Heart left ventricle (tissue), 16 donors: ENCODE measurements at places on chromosomes 1 and 21. TPM values are rescaled to one million over a fixed set of nuclear protein-coding genes. Genes with fewer than 3 reads are reported as not detected.

DNA sequence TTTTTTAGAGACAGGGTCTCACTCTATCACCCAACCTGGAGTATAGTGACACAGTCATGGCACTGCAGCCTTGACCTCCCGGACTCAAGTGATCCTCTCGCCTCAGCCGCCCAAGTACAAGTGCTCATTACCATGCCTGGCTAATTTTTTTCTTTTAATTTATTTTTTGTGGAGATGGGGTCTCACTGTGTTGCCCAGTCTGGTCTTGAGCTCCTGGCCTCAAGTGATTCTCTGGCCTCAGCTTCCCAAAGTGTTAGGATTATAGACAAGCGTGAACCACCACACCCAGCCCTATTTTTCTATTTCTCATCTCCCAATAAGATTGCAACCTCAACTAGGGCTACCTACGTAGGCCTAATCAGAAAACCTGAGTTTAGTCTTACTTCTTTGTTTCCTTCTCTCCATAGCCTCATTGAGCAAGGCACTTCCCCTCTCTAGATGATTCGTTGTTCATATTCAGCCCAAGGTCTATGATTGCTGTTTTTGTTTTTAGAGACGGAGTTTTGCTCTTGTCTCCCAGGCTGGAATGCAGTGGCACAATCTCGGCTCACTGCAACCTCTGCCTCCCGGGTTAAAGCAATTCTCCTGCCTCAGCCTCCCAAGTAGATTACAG is 1.1 kb upstream of the KPNA6 start:
- peaks cover 21% of the 10 kb centered on the region for H3K4me1 ChIP-seq
- H3K27me3 ChIP-seq = no peaks in the 10 kb centered on the region
- no peak for DNase-seq
- H3K27ac ChIP-seq = no peak overlapping the region
- H3K36me3 ChIP-seq = no peaks in the 10 kb centered on the region
- peak overlapping the region; percentile 98 for H3K4me3 ChIP-seq

- H3K36me3 ChIP-seq = peaks cover 7% of the 10 kb centered on the region
- no peaks in the 10 kb centered on the region for H3K27me3 ChIP-seq
- DNase-seq = no peak
- no peak overlapping the region for H3K4me3 ChIP-seq
- no peak overlapping the region for H3K27ac ChIP-seq
Observed at GRCh38 chr1:201659572-201659971, 120.6 kb downstream of the NAV1 start.

GRCh38 chr21:44636209-44637017 is 743 bp upstream of the KRTAP10-10 start:
- H3K36me3 ChIP-seq = no peaks in the 10 kb centered on the region
- DNase-seq = no peak
- no peak overlapping the region for H3K4me3 ChIP-seq
- H3K27me3 ChIP-seq = no peaks in the 10 kb centered on the region

DNA sequence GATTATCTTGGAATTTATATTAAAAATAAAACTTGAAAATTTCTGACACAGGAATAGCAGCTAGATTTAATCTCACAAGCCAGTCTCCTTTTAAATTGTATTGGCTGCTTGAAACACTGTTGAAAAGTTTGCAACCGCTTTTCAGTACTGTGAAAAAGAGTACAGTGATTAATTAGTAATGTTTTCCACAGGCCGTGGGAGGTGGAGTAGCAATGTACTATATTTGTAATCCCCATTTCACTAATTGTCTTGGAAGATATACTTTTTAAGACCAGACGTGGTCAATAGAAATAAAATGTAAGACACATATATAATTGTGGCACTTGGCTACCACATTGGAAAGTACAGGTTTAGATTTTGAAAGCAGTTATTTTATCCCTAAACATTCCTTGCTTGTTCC is 40.8 kb upstream of the MYOCOS start:
- H3K27me3 ChIP-seq = no peaks in the 10 kb centered on the region
- no peaks in the 10 kb centered on the region for H3K4me1 ChIP-seq
- no peak for DNase-seq
- H3K4me3 ChIP-seq = no peak overlapping the region
- peaks cover 89% of the 10 kb centered on the region for H3K36me3 ChIP-seq

- H3K27me3 ChIP-seq = no peaks in the 10 kb centered on the region
- H3K4me3 ChIP-seq = no peak overlapping the region
- H3K4me1 ChIP-seq = no peaks in the 10 kb centered on the region
- no peak for DNase-seq
- H3K27ac ChIP-seq = peak overlapping the region; percentile 12
Observed at GRCh38 chr1:117611894-117612483, 6.1 kb downstream of the TENT5C start.

GRCh38 chr1:56222914-56223540 is 356.3 kb downstream of the PLPP3 start:
- H3K27me3 ChIP-seq = no peaks in the 10 kb centered on the region
- H3K4me1 ChIP-seq = no peaks in the 10 kb centered on the region
- DNase-seq = no peak
- H3K36me3 ChIP-seq = no peaks in the 10 kb centered on the region
- H3K27ac ChIP-seq = no peak overlapping the region

DNA sequence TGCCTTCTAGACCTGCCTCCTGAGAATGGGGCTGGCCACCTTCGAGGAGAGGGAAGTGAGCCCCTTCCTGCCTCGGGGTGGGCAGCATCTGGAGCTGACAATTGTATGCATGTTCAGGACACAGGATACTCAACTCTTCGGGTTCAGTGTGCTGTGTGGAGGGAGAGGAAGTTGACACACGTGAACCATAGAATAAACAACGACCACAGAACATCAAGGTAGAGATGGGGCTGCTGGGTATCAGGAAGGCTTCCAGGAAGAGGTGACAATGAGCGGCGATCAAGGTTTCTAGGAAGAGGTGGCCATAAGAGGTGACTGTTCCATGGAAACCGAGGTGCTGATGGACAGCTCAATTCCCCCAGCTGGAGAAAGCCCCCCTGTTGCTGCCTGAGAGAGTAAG is 22.0 kb downstream of the UBIAD1 start:
- peaks cover 8% of the 10 kb centered on the region for H3K4me1 ChIP-seq
- H3K36me3 ChIP-seq = peaks cover 35% of the 10 kb centered on the region
- DNase-seq = no peak
- no peak overlapping the region for H3K4me3 ChIP-seq
- H3K27ac ChIP-seq = no peak overlapping the region
- H3K27me3 ChIP-seq = no peaks in the 10 kb centered on the region

GRCh38 chr1:159091180-159091560 is 14.6 kb upstream of the AIM2 start:
- no peak overlapping the region for H3K27ac ChIP-seq
- no peaks in the 10 kb centered on the region for H3K36me3 ChIP-seq
- H3K4me1 ChIP-seq = no peaks in the 10 kb centered on the region
- no peaks in the 10 kb centered on the region for H3K27me3 ChIP-seq
- H3K4me3 ChIP-seq = no peak overlapping the region

DNA sequence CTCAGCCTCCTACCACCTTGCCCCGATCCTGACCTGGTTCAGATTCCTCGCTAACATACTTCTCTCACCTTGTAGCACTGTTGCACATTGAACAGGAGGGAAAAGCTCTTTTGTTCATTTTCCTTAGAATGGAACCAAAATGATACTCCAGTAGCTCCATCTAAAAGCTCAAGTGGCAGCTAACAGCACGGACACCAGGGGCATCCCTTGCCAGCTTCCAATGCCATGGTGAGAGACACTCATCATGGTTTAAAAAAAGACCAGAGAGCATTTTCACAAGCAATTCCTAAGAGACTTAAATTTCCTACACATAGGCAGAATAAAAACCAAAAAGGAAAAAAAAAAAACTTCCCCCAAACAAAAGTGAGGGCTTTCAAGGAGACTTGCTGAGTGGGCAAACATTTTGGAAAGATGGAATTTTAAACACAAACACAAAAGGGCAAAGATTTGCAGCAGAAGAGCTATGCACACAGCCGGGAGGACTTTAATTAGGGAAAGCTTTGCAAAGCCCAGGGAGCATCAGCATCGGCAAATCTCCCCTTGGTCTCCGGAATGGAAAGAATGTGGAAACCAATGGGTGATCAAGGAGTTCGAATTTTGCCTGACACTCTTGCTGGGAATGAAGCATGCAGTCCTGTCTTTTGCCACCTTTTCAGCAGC is 84.3 kb downstream of the CAPZB start:
- H3K27ac ChIP-seq = peak overlapping the region; percentile 2
- no peak for DNase-seq
- H3K27me3 ChIP-seq = no peaks in the 10 kb centered on the region
- H3K4me1 ChIP-seq = peaks cover 75% of the 10 kb centered on the region
- peaks cover 51% of the 10 kb centered on the region for H3K36me3 ChIP-seq

DNA sequence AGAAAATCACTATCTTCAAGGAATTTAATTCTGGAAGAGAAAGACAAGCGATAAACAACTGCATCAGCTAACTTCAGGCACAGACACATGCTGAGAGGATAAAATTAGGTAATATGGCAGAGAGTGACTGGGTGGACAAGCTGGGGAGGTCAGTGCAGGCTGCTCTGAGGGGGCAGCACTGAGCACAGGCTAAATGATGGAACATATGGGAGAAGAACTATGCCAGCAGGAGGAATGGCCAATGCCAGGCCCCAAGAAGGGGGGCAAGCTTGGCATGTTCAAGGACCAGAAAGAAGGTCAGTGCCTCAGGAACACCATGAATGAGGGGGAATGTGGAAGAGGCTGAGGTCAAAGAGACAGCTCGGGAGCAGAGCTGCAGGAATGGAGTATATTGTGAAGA is 190.7 kb upstream of the MAP1LC3C start:
- H3K4me3 ChIP-seq = no peak overlapping the region
- no peaks in the 10 kb centered on the region for H3K36me3 ChIP-seq
- no peaks in the 10 kb centered on the region for H3K4me1 ChIP-seq
- H3K27ac ChIP-seq = no peak overlapping the region
- H3K27me3 ChIP-seq = peaks cover 4% of the 10 kb centered on the region
- no peak for DNase-seq

DNA sequence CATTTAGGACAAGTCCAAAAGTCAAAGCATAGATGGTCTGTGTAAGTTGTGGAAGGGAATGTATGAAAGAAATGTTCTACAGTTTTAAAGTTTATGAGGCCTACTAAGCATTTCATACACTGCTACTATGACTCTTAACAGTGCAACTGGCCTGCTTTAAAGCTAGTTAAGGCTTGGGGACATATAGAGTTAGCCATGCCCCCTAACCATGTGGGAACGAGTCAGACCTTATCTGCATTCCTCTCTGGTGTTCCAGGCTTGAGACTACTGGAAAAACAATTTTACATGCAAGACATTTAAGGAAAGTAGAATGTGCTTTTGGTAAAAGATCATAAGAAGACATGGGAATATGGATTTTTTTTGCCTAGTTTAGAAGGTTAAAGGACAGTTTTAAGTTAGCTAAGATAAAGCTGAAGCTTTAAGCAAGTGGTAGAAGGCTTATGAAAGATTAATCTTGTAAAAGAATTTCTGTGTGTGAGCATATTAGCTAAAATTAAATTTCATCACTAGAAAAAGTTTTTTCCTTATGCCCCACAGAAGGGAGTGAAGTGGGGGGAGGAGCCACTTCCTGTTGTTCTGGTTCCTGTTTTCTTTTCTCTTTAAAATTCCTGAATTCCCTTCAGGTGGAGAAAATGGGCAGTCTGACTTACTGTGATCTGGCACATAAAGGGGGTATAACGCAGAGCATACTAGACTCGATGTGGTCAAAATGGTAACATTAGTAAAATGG is 8.9 kb upstream of the CD48 start:
- H3K4me3 ChIP-seq = no peak overlapping the region
- no peak for DNase-seq
- H3K27ac ChIP-seq = no peak overlapping the region
- H3K4me1 ChIP-seq = no peaks in the 10 kb centered on the region
- peaks cover 2% of the 10 kb centered on the region for H3K27me3 ChIP-seq

GRCh38 chr1:36924282-36924811 is 110.0 kb downstream of the GRIK3 start:
- no peaks in the 10 kb centered on the region for H3K4me1 ChIP-seq
- DNase-seq = peak; percentile 49
- H3K27ac ChIP-seq = no peak overlapping the region

DNA sequence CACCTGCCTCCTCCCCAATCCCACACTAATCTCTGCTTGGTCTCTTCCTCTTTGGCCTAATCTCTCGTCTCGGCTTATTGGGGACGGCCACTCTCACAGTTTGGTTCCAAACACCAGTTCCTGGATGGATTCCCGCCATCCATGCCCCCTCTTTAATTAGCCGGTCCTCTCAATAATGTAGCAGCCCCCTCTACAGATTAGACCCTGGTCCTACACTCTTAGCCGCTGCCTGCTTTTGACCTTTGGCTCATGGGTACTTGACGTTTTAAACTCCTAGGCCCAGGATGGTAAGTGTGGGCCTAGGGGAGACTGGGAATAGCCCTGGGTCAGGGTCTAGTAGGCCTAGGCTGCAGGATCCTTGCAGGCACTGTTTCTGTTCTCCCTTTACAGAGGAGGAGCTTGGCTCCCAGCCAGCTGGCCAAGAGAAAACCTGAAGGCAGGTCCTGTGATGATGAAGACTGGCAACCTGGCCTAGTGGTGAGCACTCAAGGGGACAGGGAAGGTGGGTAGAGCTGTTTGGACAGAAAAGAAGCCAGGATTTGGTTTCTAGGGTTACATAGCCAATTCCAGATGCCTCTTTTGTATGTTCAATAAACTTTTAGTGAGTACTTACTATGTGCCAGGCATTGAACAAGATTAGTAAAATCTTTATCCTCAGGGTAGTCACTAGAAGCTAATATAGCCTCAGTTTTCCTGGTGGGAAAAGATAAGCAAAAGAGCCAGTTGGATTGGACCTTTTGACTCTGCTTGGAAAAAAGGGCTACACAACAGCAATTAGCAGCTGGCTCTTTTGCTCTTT is 758 bp downstream of the RAD54L start:
- H3K36me3 ChIP-seq = no peaks in the 10 kb centered on the region
- no peaks in the 10 kb centered on the region for H3K27me3 ChIP-seq
- H3K4me1 ChIP-seq = peaks cover 18% of the 10 kb centered on the region
- no peak overlapping the region for H3K27ac ChIP-seq

- DNase-seq = no peak
- no peaks in the 10 kb centered on the region for H3K36me3 ChIP-seq
- H3K27ac ChIP-seq = no peak overlapping the region
- no peak overlapping the region for H3K4me3 ChIP-seq
Observed at GRCh38 chr1:114180742-114181141, 27.1 kb upstream of the SYT6 start.

GRCh38 chr1:68497358-68497698 is 446 bp upstream of the DEPDC1 start:
- no peak for DNase-seq
- peaks cover 13% of the 10 kb centered on the region for H3K4me1 ChIP-seq
- H3K27me3 ChIP-seq = no peaks in the 10 kb centered on the region
- H3K27ac ChIP-seq = no peak overlapping the region
- no peaks in the 10 kb centered on the region for H3K36me3 ChIP-seq

The ELAVL4 gene
- total RNA-seq = 0.32 TPM

The ALX3 gene
- not detected for total RNA-seq

The GBP1 gene
- 3.6 TPM for total RNA-seq

The SERPINC1 gene
- not detected for total RNA-seq

The OR2T11 gene
- total RNA-seq = not detected

The RGS13 gene
- not detected for total RNA-seq

The SRSF11 gene
- 55.0 TPM for total RNA-seq

The PKLR gene
- not detected for total RNA-seq
